ENCODE measurements at places on chromosomes 12 and 14.

DNA sequence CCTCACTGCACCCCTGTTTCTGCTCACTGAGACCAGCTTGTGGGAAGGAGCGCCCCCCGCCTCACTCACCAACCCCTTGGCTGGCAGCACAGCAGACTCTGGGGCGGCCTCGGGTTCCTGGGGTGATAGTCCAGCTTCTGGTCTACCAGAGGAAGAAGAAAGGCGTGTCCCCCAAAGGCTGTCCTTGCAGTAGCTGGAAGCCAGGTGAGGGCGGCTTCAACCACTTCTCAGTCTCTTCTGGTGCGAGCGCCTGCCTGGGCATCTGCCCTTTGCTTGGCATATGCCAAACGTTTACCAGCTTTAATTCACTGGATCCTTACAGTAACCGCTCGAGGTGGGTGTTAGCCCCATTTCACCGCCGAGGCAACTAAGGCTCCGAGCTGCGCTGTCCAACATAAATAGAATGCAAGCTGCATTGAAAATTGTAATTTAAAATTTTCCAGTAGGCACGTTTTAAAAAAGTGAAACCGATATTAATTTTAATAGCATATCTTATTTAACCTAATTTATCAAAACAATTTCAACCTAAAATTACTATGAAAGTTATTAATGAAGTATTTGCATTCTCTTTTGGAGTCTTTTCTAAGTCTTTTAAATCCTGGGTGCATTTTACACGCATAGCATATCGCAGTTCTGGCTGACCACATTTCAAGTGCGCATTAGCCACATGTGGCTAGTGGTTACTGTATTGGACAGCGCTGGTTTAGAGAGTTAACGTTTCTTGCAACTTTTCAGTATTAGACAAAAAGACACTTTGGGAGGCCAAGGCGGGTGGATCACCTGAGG is 872 bp downstream of the FAM177A1 start:
- no peak for DNase-seq

DNA sequence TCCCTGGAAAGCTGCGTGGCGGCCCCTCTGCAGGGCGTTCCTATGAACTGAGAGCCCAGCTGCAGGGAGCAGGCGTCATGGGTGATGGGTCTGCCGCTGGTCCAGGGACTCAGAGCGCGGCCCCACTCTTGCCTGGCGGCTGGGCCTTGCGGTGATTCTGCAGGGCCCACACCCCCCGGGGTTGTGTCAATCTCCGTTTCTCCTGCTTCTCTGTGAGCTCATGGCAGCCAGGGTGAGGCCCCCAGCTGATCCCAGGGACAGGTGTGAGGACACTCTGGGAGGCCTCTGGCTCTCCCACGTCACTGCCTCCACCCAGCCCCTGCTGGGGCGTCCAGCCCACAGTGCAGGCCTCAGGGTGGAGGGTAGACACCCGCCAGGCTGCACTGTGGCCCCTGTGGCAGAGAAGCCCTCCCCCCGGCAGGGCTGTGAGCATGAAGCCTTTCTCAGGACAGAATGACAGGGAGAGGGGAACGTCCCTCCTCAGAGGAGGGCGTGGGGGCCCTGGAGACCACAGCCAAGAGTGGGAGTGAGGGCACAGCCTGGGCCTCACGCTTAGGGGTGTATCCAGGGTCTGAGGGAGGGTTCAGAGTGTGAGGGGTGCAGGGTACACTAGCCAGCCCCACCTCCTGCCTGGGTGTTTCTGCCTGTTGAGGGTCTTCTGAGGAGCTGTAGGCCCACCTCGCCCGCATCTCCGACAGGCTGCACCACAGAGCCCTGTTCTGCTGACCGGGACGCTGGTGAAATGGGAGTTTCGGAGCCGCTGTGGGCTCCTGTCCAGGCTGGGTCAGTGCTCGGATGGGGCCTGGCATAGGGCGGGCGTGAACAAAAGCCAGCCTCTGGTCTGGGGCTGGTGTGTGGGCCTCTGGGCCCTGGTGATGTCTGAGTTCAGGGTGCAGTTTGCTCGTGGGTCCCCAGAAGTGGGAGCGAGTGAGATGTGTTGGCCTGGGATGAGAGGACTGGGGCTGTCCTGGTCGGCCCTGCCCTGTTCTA is 26.7 kb upstream of the CRIP2 start:
- no peak for DNase-seq

- no peak for DNase-seq
These were observed 139.9 kb downstream of the GRIP1 start for GRCh38 chr12:66538970-66539369.

- no peak for DNase-seq
These were observed 12.4 kb downstream of the ERG28 start for GRCh38 chr14:75648066-75648838.

DNA sequence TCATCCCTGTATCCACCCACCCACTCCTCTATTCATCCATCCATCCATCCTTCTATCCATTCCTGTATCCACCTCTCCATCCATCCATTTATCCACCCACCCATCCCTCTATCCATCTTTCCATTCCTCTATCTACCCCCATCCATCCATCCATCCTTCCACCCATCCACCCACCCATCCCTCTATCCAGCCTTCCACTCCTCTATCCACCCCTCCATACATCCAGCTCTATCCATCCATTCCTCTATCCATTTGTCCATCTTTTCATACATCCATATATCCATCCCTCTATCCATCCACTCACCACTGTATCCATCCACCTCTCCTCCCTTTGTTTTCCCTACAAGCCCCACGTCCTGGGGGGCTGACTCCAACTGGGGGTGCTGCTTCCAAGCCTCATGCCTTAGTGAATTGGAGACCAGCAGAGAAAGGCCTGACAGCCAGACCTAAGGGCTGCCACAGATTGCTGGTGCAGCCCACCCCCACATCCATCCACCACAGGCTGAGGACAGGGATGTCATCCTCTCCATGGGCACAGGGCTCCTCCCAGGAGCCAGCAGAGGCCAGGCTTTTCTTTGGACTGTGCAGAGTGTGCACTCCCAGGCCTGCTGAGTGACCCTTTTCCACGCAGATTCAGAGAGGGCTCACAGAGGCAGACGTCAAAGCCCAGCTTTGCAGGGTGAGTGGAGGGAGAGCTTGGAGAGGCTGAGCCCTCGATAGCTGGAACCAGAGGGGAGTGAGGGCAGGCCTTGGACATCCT is 18.9 kb upstream of the GPR132 start:
- DNase-seq = no peak

DNA sequence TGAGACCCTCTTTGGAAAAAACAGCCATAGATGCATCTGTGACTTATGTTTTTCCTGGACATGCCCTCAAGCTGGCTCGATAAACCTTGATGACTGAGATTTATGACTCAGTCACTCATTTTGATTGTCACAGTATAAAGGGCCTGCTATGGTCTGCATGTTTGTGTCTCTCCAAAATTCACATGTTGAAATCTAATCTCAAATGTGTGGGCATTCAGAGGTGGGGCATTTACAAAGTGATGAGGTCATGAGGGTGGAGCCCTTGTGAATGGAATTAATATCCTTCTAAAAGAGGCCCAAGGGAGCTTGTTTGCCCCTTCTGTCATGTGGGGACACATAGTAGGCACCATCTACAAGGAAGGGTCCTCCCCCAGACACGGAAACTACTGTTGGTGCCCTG is 372.9 kb downstream of the APAF1 start:
- DNase-seq = no peak

DNA sequence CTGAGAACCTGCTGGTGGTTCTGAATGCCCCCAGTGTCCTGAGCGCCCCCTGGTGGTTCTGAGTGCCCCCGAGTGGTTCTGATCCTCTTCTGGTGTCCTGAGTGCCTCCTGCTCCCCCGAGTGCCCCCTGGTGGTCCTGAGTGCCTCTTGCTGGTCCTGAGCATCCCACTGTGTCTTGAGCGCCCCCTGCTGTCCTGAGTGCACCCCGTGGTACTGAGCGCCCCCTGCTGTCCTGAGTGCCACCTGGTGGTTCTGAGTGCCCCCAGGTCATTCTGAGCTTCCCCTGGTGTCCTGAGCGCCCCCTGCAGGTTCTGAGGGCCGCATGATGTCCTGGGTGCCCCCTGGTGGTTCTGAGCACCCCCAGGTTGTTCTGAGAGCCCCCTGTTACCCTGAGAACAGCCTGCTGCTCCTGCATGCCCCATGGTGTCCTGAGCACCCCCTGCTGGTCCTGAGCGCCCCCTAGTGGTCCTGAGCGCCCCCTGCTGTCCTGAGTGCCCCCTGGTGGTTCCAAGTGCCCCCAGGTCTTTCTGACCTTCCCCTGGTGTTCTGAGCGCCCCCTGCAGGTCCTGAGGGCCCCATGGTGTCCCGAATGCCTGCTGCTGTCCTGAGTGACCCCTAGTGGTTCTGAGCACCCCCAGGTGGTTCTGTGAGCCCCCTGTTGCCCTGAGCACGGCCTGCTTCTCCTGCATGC is 1165.4 kb downstream of the TMEM121 start:
- DNase-seq = peak; percentile 66

GRCh38 chr12:22657538-22657937 is 32.6 kb downstream of the ETNK1 start:
- DNase-seq = no peak

DNA sequence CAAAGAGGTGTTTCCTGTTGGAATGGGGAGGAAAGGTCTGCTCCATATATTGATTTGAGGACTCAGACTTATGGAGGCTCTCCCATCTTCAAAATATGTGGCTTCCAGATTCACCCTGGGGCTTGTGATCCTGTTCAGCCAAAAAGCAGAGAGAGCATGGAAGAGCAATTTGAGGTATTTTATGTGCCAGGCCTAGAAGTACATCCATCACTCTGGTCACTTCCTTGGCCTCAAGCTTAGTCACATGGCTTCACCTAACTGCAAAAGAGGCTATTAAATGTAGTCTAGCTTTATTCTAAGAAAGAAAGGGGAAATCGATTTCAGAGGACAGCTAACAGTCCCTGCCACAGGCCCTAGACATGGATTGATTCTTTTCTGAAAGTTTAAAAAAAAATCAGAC is 86.2 kb downstream of the C12orf50 start:
- DNase-seq = no peak

DNA sequence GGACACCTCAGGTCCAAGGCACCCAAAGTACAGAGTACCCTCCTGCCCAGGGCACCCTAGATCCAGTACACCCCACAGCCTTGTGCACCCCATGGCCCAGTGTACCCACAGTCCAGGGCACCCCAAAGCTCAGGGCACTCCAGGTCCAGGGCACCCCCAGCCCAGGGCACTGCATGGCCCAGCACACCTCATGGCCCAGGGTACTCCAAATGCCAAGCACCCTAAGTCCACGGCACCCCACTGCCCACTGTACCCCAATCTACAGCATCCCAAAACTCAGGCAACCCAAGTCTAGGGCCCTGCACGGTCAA is 6.0 kb downstream of the JAG2 start:
- no peak for DNase-seq

GRCh38 chr14:65229748-65230728 is 127.7 kb upstream of the MAX start:
- no peak for DNase-seq

- DNase-seq = no peak
These were observed 19.1 kb upstream of the DHRS7 start for GRCh38 chr14:60184146-60184904.

GRCh38 chr12:123358035-123358434 is 6.6 kb downstream of the SBNO1 start:
- DNase-seq = no peak

DNA sequence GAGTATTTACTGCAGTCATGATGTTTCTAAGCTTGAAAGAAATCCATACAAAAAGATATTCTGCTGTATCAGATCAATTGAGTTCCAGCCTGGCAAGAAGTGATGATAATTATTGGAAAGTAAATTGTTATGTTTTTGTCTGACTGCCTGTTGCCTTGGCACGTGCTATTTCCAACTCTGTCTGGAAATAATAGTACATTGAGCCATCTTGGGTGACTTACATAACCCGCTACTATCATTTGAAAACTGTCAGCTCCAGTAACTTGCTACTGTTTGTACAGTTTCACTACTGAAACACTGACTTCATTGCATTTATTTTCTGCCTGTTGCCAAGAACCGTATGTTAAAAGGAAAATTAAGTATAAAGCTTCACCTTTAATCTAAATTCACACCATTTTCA is 318.6 kb downstream of the ITPR2 start:
- no peak for DNase-seq
